Stimulated activated CD8-positive, alpha-beta memory T cell treated with anti-CD3 and anti-CD28 coated beads, Interleukin-7, amount 100 ng/mL, for 1 hour (primary cell): ENCODE measurements at places on chromosomes 4 and X.

GRCh38 chr4:139563515-139563914, 7.5 kb upstream of the SETD7 start:
- no peak for DNase-seq

DNA sequence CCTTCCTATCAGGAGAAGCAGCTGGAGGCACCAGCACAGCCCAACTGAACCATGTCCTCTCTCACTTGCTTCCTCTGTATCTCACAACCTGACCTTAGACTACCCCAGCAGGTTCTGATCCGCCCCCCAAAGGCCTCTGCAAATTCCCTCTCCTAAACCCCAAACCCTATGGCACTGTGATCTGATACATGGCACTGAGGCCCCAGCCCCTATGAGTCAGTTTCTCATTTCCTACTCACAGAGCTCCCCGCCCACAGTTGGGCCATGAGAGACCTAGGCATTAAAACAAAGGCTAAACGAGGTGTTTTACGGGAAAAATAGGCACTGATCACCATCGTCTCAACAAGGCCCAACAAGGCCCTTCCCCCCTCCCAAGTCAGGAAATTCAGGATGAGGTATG, 19.1 kb downstream of the SASH3 start:
- DNase-seq: no peak

DNA sequence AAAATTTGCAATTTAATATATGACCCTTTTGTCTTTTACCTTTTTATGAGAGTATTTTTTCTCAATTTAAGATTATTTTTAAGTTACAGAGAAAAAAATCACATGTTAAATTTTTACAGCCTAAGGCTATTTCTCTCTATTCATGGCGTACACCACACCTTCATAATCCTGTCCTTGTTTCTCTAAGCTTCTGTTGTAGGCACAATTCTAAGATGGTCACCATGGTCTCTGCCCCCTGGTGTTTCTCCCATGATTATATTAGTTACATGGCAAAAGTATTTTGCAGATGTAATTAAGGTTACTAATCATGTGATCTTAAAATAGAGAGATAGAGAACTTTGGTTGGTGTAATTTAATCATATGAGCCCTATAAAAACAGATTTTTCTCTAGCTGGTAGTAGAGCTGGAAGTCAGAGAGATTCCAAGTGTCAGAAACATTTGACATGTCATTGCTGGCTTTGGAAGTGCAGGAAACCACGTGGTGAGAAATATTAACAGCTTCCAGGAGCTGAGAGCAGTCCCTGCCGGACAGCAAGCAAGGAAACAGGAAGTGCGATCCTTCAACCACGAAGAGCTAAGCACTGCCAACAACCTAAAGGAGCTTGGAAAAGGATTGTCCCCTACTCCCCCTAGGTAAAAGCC, 89.8 kb downstream of the EIF4E start:
- DNase-seq: no peak

GRCh38 chrX:17737986-17738713, 857 bp downstream of the SCML1 start:
- DNase-seq: no peak

- DNase-seq: no peak
Measured at GRCh38 chr4:62627141-62627540, 1427.0 kb downstream of the ADGRL3 start.

DNA sequence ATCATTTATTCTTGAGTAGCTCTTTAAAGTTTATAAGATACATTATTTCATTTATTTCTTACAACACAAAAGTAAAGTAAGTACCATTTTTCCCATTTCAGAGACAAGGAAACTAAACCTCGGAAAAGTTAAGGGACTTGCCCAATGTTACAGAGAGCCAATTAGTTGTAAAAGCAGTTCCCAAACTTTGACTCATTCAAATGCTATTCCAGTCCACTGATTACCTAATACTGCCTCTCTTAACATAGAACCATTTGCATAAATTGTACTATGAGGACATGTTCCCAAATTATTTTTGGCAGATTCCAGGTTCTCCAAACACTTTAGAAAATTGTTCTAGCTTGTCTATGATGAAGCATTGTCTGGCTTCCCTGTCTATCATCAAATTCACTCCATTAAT, 45.6 kb upstream of the GRIA3 start:
- DNase-seq: no peak

DNA sequence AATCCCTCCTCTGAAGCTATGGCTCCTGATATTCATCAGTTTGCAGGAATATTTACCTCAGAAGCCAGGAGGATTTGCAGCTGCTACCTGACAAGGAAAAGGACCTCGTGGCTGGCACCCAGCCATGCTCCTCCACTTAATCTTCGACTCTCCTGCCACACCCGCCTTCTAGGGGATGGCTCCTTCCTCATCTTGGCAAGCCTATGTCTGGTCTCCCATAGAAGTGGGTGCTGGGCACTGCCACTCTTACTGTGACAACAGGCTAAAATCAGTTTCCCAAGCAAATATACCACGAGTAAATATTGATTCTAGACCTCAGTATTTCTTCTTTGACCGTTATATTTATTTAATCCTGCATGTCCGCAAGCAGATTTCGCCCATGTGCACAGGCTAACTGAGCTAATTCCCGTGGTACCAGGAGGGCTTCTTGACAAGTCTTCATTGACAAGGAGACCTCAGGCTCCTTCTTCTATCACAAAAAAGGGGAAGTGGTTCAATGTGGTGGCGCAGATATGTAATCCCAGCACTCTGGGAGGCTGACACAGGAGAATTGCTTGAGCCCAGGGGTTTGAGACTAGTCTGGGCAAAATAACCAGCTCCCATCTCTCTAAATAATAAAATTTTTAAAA, 52.6 kb upstream of the DCTD start:
- no peak for DNase-seq

GRCh38 chrX:40096395-40097091, 1.2 kb downstream of the BCOR start:
- no peak for DNase-seq

GRCh38 chr4:121800638-121800960, 524 bp upstream of the EXOSC9 start:
- DNase-seq: no peak

GRCh38 chr4:5619913-5620625, 88.3 kb downstream of the EVC2 start:
- DNase-seq: no peak

DNA sequence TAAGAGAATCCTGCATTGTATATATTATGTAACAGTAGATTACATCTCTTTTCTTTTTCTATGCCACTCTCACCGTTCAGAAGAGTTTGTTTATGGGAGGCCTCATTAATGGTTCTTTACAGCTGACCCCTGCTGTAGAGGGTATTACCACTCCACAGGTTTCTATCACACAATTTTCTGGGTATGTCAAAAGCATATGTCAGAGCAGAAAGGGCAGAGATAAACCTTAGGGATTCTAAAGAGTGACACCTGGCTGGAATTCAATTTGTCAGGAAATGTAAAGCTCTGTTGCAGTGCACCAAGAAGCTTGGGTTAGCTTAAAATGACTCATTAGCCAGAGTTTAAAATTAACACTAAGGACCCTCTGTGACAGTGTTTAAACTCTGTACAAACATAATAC, 658.7 kb downstream of the PCDH18 start:
- DNase-seq: no peak

DNA sequence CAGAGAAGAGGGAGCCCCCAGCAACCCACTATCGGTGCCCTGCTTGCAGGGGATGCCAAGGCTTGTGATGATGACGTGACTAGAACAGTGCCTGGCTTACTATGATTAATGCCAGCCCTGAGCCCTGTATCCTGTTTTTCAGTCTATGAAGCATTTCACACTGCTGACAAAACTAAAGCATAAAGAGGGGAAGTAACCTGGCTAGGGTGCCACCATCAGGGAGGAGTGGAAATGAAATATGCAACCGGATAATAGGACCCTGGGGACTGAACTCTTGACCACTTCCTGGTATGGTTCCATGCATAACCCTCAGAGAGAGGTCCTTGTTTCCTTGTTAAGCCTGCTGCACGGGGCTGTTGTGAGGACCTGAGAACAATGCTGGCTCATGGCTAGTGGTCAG, 50.3 kb downstream of the MED28 start:
- DNase-seq: no peak

GRCh38 chr4:118012142-118012541, 22.1 kb upstream of the NDST3 start:
- no peak for DNase-seq

DNA sequence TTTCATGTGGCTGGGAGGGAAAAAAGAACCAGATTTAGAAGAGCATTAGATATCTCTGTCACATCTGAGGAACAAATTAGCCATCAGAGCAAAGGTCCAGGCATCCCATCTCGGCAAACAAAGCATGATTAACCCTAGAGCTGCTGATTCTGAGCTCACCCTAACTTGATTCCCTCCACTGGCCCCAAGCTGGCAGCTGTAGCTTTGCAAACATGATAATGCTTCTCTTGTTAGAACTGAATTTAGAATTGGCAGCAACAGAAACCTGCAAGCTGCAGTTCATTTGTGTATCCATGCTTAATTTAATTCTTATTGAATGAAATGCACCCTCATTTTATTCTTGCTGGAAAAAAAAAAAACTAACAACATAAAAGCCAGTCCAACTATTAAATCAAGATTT, 289.2 kb downstream of the IL1RAPL1 start:
- DNase-seq: no peak

- DNase-seq: no peak
Measured at GRCh38 chr4:175253184-175253902, 335.2 kb downstream of the ADAM29 start.
